Stimulated activated CD4-positive, alpha-beta T cell treated with anti-CD3 and anti-CD28 coated beads, Interleukin-12 subunit alpha, Interleukin-12 subunit beta, amount 100 ng/mL, for 24 hours (primary cell): ENCODE measurements at places on chromosomes 7 and 10.

- DNase-seq = no peak
Observed at GRCh38 chr10:114244126-114244525, 5.1 kb downstream of the VWA2 start.

- DNase-seq = no peak
Observed at GRCh38 chr7:90155206-90155605, 937 bp downstream of the STEAP1 start.

- DNase-seq = no peak
Observed at GRCh38 chr7:29523728-29524127, 39.9 kb upstream of the PRR15 start.

DNA sequence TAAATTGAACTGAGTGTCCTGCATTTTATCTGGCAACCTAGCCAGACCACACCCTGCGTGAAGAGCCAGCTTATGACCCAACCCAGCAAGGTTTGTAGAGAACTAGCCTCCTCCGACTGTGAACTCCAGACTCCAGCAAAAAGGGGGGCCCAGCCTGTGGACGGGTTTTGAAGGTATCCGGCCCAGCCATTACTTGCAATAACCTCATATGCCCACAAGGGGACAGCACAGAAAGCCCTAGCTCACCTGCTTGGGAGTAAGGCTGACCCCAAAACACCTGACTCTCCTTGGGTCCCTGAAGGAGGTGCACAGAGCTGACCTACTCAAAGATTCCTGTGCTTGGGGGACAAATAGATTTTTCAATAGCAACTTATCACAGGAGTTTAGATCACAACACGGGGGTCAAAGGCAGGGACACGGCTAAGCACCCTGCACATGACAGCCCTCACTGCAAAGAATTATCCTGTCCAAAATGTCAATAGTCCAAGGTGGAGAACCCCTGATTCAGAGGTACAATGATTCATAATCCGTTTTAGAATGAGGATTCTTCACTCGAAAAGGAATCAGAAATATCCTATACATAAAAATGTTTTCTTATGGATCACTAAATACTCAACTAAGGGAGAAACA is 4.6 kb downstream of the TRPV6 start:
- peak; percentile 34 for DNase-seq

- peak; percentile 27 for DNase-seq
Observed at GRCh38 chr10:121927318-121927840, 452 bp downstream of the ATE1 start.

DNA sequence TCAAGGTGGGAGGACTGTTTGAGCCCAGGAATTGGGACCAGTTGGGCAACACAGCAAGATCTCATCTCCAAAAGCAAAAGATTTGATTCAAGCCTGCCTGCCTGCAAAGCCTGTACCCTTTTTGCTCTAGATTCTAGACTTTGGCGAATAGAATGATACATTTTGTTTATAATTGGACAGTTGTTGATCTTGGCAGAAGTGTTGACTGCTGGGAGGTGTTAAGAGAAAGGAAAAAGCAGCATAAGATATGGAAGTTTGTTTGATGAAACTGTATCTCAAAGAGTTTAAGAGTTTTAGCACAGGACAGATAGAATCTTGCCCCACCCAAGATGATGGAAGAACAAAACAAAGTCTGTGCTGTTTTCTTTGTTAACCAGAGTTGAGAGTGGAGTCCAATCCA is 224.1 kb downstream of the AUTS2 start:
- DNase-seq = no peak

DNA sequence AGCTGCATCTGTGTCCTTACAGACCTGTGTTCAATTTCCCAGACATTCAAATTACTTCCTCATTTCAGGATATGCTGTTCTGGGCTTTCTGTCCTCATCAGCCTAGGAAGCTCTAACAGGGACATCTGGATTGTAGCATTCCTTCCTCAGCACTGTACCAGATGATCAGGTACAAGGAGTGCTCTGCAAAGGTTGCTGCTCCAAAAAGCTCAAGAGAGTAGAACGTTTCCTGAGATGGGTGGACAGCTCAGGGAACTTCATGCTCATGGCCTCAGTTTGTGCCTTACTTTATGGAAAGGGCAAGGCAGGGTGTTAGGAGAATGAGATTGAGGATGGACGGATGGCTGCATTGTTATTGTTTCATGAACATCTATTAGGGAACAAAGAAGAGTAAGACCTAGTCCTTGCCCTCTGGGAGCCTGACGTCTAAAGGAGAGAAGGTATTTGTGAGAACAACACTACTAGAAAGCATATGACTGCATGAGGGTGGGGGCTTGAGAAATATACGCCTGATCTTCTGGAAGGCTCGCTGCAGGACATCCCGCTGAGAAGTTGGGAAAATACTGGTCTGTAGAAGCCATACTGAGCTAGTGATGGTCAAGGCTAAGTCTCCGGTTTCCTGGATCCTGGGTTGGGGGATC is 10.5 kb upstream of the ZNF212 start:
- DNase-seq = no peak

DNA sequence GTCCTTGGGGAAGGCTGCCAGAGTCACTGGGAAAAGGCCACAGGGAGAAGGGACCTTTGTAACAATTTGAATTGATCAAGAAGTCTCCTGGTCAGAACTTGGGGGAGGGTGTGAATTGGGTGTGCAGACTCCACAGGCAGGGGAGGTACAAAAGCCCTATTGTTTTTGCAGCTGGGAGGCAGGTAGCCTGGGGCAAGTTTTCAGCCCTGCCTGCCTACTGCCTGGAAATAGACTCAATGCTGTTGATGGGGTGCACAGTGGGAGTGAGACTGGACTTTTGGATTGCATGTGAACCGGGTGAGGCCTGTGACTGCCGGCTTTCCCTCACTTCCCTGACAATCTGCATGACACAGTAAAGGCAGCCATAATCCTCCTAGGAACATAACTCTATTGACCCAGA is 947.0 kb downstream of the REEP3 start:
- no peak for DNase-seq
